ENCODE measurements at places on chromosomes 1 and 21. TPM values are rescaled to one million over a fixed set of nuclear protein-coding genes. Genes with fewer than 3 reads are reported as not detected.

Gene TNNT2
- not detected for polyA plus RNA-seq

Gene KCNJ9
- polyA plus RNA-seq = 0.06 TPM

Gene HLX
- polyA plus RNA-seq = not detected

Gene CD48
- 200 TPM for polyA plus RNA-seq

Gene OR6N1
- polyA plus RNA-seq = not detected

Gene PPM1J
- polyA plus RNA-seq = not detected

Gene DISC1
- 7.8 TPM for polyA plus RNA-seq

Gene PCP4
- not detected for polyA plus RNA-seq

Gene CREG1
- 31.9 TPM for polyA plus RNA-seq

Gene FCRLB
- polyA plus RNA-seq = 0.90 TPM

Gene FAM110D
- not detected for polyA plus RNA-seq

Gene PCSK9
- not detected for polyA plus RNA-seq

Gene HFM1
- polyA plus RNA-seq = not detected

Gene GJA5
- polyA plus RNA-seq = not detected

Gene MTARC2
- polyA plus RNA-seq = not detected

Gene CYP4B1
- not detected for polyA plus RNA-seq

Gene RASAL2
- not detected for polyA plus RNA-seq

Gene S100A1
- polyA plus RNA-seq = not detected

Gene PADI3
- not detected for polyA plus RNA-seq

Gene TEDDM1
- 0.07 TPM for polyA plus RNA-seq

Gene LMX1A
- not detected for polyA plus RNA-seq

Gene FAM43B
- not detected for polyA plus RNA-seq

Gene TAS1R1
- polyA plus RNA-seq = not detected

Gene NBPF19
- 2.6 TPM for polyA plus RNA-seq

Gene SLC6A9
- polyA plus RNA-seq = not detected

Gene OR2M3
- not detected for polyA plus RNA-seq

Gene OPRD1
- polyA plus RNA-seq = not detected

Gene SLC19A1
- 15.6 TPM for polyA plus RNA-seq

Gene CRNN
- not detected for polyA plus RNA-seq

Measured in naive thymus-derived CD4-positive, alpha-beta T cell (primary cell).